Uterus (tissue), 4 donors: ENCODE measurements at places on chromosomes 6 and 20. TPM values are rescaled to one million over a fixed set of nuclear protein-coding genes. Genes with fewer than 3 reads are reported as not detected.

The PGC gene
- 0.91 TPM for total RNA-seq

DNA sequence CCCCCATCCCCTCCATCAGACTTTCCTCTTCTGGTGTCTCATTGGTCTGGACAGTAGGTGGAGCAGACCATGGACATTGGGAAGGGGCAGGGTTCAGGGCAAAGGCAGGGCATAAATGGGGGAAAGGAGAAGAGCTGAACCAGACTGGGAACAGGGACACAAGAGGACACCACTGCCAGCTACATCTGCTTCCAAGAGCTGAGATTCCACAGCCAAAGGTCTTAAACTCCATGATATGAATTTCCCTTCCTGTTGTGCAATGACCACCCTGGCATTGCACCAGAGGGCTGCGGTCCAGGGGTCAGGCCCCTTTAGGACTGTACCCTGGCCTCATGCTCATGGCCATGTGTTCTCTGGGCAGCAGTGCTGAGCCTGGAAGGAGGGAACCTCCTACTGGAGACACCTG lies 137.9 kb downstream of the MAFB start:
- no peaks in the 10 kb centered on the region for H3K27me3 ChIP-seq
- no peaks in the 10 kb centered on the region for H3K36me3 ChIP-seq
- DNase-seq: no peak

GRCh38 chr20:8671370-8671961 lies 397.4 kb upstream of the PLCB4 start:
- no peak for DNase-seq
- H3K4me3 ChIP-seq: no peak overlapping the region
- H3K36me3 ChIP-seq: no peaks in the 10 kb centered on the region

GRCh38 chr6:44995486-44996132 lies 332.5 kb upstream of the RUNX2 start:
- no peaks in the 10 kb centered on the region for H3K27me3 ChIP-seq
- no peak for DNase-seq
- H3K36me3 ChIP-seq: no peaks in the 10 kb centered on the region
- H3K4me1 ChIP-seq: no peaks in the 10 kb centered on the region
- no peak overlapping the region for H3K27ac ChIP-seq

The IP6K3 gene
- 1.9 TPM for total RNA-seq

The NKAPL gene
- 1.2 TPM for total RNA-seq

- H3K36me3 ChIP-seq: no peaks in the 10 kb centered on the region
- H3K27me3 ChIP-seq: no peaks in the 10 kb centered on the region
- H3K4me3 ChIP-seq: no peak overlapping the region
Measured at GRCh38 chr20:35710884-35711587, 11.8 kb downstream of the ROMO1 start.

The RCAN2 gene
- 36.4 TPM for total RNA-seq

The COL19A1 gene
- total RNA-seq: not detected

DNA sequence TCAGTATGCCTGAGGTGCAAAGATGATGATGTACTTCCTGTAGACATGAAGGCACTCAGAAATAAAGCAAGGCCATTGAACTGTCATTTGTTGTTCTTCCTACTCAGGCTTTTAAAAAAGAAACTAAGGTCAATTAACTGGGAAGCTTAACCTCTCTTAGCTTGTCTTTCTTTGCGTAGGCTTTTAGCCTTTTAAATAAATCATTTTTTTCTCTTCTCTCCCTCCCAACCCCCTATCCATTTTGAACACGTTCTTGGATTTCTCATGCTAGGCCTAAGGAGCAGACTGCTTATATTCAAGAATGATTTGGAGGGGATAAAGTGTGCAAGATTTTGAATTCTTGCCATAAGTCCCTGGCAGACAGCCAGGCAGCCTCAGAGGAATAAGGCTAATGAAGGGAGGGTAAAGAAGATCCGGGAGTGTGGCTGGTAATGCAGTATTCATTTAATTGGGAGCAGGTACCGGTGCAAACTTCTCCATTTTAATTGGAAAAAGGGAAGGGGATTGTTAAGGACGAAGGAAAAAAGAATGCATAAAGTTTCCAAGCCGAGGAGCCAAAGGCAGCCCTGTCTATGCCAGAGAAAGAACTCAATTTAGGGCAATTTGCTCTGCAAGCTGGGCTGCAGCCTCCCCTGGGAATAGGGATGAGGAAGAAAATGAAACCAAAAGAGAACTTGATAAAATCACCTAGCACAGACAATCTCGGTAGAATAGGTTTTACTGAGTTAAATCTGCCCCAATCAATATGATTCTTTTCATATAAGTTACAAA lies 343.8 kb upstream of the MMS22L start:
- H3K27me3 ChIP-seq: no peaks in the 10 kb centered on the region
- DNase-seq: peak; percentile 12
- H3K27ac ChIP-seq: no peak overlapping the region
- H3K4me1 ChIP-seq: no peaks in the 10 kb centered on the region
- no peak overlapping the region for H3K4me3 ChIP-seq
- H3K36me3 ChIP-seq: no peaks in the 10 kb centered on the region

- no peaks in the 10 kb centered on the region for H3K27me3 ChIP-seq
- no peak overlapping the region for H3K27ac ChIP-seq
- no peaks in the 10 kb centered on the region for H3K4me1 ChIP-seq
- no peak for DNase-seq
- no peaks in the 10 kb centered on the region for H3K36me3 ChIP-seq
Measured at GRCh38 chr6:25318589-25318988, 39.4 kb downstream of the CARMIL1 start.

- DNase-seq: no peak
- H3K4me3 ChIP-seq: no peak overlapping the region
- no peaks in the 10 kb centered on the region for H3K36me3 ChIP-seq
- H3K4me1 ChIP-seq: no peaks in the 10 kb centered on the region
Measured at GRCh38 chr6:44135173-44135758, 7.9 kb downstream of the TMEM63B start.

DNA sequence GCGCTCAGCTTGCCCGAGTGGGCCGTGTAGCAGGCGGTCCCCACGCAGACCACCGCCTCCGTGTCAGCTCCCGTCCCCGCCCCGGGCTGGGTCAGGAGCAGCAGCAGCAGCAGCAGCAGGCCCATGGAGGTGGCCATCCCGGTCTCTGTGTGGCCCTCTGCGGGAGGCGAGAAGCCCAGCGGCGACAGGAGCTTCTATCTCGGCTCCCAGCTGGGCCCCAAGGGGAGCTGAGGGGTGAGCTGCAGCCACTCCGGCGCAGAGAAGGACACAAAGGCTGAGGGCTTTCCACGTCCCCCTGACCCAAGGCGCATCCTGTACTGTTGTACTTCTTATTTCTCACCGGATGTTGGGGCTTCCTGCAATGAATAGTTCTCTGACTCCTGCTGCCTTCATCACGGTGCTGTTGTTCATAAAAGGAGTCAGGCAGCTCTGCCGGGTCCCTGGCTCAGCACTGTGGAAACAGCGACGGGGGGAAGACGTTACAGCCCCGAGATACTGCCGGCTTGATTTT lies at the start of gene CD93:
Gene CD93, minus strand, starts transcription at position 269 of the 511 bp plus-strand sequence. Its CDS starts 132 bp downstream, at position 137.
- no peaks in the 10 kb centered on the region for H3K27me3 ChIP-seq
- H3K27ac ChIP-seq: peak within 1 kb of the TSS; percentile 85
- no peaks in the 10 kb centered on the region for H3K36me3 ChIP-seq
- H3K4me1 ChIP-seq: no peaks in the 10 kb centered on the region
- no peak for DNase-seq

The NMBR gene
- not detected for total RNA-seq

GRCh38 chr6:14511061-14511586 lies 393.6 kb downstream of the CD83 start:
- H3K4me3 ChIP-seq: no peak overlapping the region
- DNase-seq: no peak
- H3K4me1 ChIP-seq: no peaks in the 10 kb centered on the region
- H3K27me3 ChIP-seq: no peaks in the 10 kb centered on the region
- H3K27ac ChIP-seq: no peak overlapping the region
- H3K36me3 ChIP-seq: no peaks in the 10 kb centered on the region

DNA sequence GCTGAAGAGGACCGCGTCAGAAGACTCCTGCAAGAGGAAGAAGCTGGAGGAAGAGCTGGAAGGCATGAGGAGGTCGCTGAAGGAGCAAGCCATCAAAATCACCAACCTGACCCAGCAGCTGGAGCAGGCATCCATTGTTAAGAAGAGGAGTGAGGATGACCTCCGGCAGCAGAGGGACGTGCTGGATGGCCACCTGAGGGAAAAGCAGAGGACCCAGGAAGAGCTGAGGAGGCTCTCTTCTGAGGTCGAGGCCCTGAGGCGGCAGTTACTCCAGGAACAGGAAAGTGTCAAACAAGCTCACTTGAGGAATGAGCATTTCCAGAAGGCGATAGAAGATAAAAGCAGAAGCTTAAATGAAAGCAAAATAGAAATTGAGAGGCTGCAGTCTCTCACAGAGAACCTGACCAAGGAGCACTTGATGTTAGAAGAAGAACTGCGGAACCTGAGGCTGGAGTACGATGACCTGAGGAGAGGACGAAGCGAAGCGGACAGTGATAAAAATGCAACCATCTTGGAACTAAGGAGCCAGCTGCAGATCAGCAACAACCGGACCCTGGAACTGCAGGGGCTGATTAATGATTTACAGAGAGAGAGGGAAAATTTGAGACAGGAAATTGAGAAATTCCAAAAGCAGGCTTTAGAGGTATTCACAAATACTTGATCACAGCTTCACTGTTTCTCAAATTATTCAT lies 8.9 kb upstream of the SNRNP48 start:
- DNase-seq: no peak
- no peak overlapping the region for H3K4me3 ChIP-seq
- no peak overlapping the region for H3K27ac ChIP-seq
- H3K27me3 ChIP-seq: no peaks in the 10 kb centered on the region
- H3K4me1 ChIP-seq: no peaks in the 10 kb centered on the region
- H3K36me3 ChIP-seq: no peaks in the 10 kb centered on the region

The C20orf141 gene
- not detected for total RNA-seq

DNA sequence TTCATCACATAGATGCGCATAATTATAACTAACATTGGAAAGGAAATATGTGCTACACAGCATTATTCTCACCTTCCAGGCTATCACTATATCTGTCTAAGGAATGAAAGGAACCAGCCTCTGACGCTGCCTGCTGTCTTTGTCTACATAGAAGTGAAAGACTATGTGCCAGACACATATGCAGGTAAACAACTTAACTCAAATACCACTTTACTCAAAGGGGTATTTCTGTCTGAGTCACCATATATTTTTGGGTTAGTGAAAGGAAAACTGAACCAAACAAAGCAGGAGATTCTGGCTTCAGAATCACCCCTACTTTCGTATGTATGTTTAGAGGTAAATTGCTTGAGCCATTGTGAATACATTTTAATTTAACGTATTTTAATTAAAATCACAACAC lies 328.6 kb upstream of the PLCB4 start:
- no peak overlapping the region for H3K27ac ChIP-seq
- no peaks in the 10 kb centered on the region for H3K4me1 ChIP-seq
- no peak overlapping the region for H3K4me3 ChIP-seq
- H3K27me3 ChIP-seq: no peaks in the 10 kb centered on the region
- no peaks in the 10 kb centered on the region for H3K36me3 ChIP-seq
- DNase-seq: no peak

The CFAP61 gene
- total RNA-seq: 8.2 TPM

- H3K4me1 ChIP-seq: no peaks in the 10 kb centered on the region
- no peak overlapping the region for H3K4me3 ChIP-seq
- no peak for DNase-seq
- H3K36me3 ChIP-seq: no peaks in the 10 kb centered on the region
- H3K27me3 ChIP-seq: no peaks in the 10 kb centered on the region
- H3K27ac ChIP-seq: no peak overlapping the region
Measured at GRCh38 chr20:47427746-47428145, 71.2 kb upstream of the ZMYND8 start.

The POM121L2 gene
- not detected for total RNA-seq

GRCh38 chr6:10266462-10266861 lies 148.4 kb downstream of the TFAP2A start:
- H3K27me3 ChIP-seq: no peaks in the 10 kb centered on the region
- H3K4me3 ChIP-seq: no peak overlapping the region

DNA sequence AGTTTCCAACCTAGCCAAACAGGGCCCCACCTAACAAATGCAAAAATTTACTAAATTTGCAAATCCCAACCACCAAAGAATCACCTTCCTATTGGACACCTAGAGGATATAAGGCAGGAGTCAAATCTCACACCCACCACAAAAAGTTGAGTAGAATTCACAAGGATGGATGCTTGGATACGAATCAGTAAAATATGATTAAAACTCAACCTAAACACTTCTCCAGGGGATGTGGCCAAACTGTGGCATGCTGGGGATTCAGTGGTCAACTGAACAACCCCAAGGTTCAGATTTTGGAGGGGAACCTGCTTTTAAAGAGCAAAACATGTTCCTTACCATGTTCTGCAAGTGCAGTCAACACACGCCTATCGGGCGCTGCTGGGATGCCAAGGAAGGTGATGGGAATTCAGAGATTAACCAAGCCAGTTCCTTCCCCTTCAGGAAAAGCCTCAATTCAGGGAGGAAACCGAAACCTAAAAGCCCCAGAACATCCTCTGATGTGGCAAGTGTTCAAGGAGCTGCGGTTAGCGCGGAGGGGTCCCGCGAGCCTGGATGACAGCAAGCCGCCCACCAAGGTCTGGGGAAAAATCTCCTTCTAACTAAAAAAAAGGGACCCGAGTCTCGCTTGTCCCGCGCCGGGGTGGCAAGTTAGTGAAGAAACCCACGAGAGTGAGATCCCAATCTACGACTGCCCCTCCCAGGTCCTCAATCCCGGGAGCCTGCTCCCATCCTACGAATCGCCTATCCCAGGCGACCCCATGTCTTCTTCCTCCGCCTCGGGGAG lies 902 bp downstream of the SAMHD1 start:
- DNase-seq: peak; percentile 33
- H3K4me3 ChIP-seq: peak overlapping the region; percentile 66
- H3K36me3 ChIP-seq: no peaks in the 10 kb centered on the region
- H3K27ac ChIP-seq: peak overlapping the region; percentile 81
- H3K27me3 ChIP-seq: no peaks in the 10 kb centered on the region
- H3K4me1 ChIP-seq: no peaks in the 10 kb centered on the region

DNA sequence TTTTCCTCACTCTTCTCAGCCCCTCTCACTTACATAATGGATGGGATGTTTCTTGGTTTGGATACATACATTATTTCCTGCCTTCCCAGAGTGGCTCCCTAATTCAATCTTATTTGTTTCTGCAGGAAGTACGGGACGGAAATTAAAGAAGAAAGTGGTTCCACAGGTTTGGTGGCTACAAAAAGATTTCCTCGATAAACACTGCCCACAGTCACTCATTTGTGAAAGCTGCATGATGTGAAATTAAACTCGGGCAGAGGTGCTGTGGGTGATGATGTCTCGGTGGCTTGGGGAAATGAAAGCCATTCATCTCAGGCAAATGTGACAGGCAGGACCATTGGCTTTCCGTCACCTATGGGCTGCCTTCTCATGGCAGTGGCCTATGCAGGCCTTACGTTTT lies 119.5 kb upstream of the KCNG1 start:
- H3K4me3 ChIP-seq: no peak overlapping the region
- no peaks in the 10 kb centered on the region for H3K4me1 ChIP-seq
- no peak for DNase-seq
- H3K36me3 ChIP-seq: no peaks in the 10 kb centered on the region
- no peak overlapping the region for H3K27ac ChIP-seq

DNA sequence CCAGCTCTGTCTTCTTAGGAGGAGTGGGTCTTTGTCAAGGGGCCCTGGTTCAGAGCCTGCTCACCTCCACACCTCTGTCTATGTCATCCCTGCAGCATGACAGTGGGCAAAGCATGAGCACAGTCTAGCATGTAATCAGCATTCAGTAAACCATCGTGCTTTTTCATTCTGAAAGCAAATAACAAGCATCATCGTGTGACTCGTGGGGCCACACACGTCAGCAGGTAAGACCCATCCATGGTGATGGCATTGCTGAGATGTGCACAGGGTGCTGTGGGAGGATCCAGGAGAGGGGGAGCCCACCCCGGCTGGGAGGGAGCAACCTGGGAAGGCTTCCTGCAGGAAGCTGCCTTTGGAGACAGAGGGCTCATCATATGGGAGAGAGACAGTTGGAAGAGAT lies 106.7 kb downstream of the TMEM242 start:
- H3K27ac ChIP-seq: no peak overlapping the region
- H3K27me3 ChIP-seq: no peaks in the 10 kb centered on the region
- H3K4me1 ChIP-seq: no peaks in the 10 kb centered on the region

The PEX7 gene
- total RNA-seq: not detected
